ENCODE measurements at places on chromosomes 13 and 19.

DNA sequence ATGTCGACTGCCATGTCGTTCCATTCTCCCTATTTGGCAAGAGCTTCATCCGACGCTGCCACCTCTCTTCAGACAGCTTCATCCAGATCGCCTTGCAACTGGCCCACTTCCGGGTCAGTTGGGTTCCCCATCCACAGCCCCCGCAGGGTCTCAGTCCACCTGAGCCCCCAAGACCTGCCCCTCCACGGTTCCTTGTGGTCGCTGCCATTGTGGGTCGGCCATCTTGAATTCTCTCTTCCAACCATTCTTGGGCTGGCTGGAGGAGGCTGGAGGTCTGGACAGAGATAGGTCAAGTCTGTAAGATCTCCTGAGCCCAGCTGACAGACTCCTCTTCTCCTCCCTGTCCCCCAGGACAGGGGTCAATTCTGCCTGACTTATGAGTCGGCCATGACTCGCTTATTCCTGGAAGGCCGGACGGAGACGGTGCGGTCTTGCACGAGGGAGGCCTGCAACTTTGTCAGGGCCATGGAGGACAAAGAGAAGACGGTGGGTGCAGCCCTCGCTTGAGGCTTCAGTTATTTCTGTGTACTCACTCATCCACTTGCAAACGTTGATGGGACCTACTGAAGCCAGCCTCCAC is 19.5 kb downstream of the CPT1C start:
- no peak for DNase-seq

DNA sequence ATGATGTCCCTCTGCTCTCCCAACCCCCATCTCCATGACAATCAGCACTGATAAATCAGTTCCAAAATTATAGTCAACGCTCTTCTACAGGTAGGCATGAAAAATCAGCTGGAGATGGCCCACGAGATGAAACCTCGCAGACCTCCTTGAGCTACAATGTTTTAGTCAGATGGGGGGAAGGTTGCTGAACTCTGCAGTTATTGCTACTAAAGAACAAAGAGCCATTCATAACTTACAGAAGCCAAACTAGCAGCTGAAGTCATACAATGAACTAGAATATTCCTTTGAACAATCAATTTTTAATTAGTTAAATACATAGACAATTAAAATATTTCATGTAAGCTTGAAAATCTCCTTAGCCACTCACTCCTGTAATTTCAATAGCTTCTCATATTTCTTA is 179.2 kb downstream of the NHLRC3 start:
- no peak for DNase-seq

DNA sequence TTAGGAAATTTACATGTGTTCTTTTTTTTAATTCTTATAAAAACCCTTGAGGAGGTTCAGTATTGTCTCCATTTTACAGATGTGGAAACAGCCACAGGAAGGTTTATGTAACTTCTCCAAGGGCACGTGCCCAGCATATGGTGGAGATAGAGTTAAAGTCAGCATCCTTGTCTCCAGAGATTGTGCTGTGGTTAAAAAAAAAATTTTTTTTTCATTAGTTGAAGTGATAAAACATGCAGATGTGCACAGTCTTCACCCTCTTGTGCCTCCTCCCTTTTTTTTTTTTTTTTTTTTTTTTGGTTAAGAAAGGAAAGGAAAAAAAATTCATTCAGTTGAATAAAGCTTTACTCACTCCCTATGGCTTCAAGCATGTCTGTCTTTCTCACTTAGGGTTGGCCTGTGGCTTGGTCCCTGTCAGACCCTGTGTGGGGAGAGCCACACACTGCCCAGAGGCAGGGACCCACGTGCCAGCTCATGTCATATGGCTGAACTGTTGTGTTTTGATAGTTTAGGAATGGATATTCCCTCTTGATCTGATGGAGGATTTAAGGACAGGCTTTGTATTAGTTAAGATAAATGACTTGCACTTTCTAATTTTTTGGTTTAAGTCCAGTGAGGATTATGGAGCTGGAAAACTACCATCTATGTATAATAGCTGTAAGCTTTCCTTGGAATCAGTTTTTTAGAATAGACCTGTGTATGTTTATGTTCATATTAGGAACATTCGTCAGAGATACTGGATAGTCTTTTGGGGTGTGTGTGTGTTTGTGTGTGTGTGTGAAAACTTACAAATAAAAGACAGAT is 19.3 kb downstream of the RNASEH2B start:
- no peak for DNase-seq

DNA sequence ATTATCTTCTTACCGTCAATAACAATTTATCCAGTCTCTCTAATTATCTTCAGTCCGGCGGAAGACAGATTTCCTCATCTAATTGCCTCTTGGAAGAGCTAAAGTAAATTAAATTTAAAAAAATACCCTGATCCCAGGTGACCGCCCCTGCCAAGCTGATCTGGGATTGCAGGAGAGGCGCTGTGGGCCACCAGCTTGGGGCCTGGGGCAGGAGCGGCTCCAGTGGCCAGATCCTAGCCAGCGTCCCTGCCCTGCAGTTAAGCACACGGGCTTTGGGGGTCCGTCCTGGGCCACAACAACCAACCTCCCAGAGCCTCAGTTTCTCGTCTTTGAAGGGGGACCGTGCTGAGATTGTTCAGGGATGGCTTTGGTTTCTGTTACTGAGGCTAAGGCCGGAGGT is 12.4 kb upstream of the TMEM255B start:
- no peak for DNase-seq

DNA sequence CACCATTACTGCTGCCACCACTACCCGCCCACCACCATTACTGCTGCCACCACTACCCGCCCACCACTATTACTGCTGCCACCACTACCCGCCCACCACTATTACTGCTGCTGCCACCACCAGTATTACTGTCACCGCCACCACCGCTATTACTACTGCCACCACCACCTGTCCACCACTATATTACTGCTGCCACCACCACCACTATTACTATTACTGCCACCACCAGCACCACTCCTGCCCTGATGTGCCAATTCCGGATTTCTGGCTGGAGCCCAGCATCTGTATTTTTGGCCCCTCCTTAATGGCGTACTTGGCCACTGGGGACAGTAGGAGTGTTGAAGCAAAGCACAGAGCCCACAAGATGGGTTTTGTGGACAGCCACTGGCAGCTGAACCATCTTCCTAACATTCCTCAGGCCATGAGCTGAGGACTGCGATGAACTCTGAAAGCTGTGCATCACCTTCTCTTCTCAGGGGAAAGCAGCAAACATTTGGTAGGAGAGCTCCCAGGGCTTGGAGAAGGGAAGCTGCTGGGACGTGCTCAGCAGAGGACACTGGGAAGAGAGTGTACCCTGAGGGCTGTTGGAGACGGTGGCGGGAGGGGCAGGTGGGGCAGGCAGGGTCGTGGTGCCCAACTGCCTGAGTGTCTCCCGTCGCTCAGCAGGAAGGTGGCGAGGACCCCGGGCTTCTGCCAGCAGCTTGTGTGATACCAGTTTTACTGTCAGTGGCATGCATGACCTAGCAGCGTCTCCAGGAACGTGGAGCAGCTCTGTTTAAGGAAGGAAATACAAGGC is 23.0 kb downstream of the CUL4A start:
- no peak for DNase-seq

DNA sequence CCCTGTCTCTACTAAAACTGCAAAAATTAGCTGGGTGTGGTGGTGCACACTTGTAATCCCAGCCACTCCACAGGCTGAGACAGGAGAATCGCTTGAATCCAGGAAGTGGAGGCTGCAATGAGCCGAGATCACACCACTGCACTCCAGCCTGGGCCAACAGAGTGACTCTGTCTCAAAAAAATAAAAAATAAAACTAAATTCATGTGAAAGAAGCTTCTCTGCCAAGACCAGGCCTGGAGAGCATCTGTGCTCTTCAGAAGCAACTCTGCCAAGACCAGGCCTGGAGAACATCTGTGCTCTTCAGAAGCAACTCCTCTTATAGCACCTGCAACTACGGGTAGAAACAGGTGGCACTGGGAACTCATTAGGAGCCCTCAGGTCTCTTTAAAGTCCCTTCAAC is 37.7 kb downstream of the CRYL1 start:
- no peak for DNase-seq

DNA sequence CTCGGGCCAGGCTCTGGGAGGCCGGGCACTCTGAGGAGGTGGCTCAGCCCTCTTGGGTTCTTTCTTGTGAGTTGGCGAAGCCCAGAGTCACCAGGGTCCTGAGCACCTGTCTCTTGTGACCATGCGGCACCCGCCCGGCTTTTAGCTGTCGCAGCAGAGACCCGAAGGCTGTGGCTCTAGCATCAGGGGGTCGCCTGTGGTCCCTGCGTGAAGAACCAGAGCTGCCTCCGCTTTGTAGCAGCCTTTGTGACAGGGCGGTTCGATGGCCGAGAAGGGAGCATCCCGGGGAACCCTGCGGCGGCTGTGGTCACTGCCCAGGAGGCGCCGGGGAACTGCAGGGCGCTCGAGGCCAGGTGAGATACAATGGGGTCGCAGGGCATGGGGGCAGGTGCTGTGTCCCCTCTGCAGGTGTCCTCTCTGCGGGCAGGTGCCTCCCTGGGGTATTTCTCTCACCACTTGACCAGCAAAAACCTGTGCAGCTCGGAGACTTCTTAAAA is 10.4 kb downstream of the MCF2L start:
- no peak for DNase-seq

DNA sequence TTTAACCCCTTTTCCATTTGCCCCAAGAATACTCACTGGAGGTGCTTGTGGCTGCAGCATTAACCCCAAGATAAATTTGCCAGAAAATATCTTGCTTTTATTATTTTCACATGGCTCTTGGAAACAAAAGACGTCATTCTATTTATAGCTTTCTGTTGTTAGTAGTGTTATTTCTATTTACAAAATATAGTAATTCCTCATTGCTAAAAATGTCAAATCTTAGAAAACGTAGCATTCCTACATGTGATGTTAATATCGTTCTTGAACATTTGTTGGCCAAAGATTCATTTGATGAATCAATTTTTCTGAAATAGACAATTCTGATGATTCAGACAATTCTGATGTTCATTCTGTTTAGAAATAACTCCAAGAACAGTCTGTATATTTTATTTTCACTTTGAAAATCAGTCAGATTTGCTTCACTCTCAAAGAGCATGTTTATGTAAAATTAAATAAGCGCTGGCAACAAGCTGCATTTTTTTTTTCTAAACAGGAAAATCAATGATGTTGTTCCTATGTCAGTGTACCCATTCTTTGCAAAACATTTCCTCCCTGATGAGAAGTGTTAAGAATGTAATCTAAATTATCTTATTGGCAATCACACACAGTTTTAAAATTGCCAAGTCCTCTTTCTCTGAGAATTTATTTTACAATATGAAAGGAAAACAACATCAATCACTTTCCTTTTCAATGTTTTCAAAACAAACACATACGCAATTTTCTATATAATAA is 334.0 kb downstream of the KCTD12 start:
- DNase-seq: no peak

- DNase-seq: no peak
Observed at GRCh38 chr19:15296841-15297415, 35.4 kb downstream of the BRD4 start.

GRCh38 chr13:95128045-95128643 is 173.1 kb downstream of the ABCC4 start:
- no peak for DNase-seq

- DNase-seq: no peak
Observed at GRCh38 chr13:41905600-41906254, 55.2 kb downstream of the VWA8 start.

DNA sequence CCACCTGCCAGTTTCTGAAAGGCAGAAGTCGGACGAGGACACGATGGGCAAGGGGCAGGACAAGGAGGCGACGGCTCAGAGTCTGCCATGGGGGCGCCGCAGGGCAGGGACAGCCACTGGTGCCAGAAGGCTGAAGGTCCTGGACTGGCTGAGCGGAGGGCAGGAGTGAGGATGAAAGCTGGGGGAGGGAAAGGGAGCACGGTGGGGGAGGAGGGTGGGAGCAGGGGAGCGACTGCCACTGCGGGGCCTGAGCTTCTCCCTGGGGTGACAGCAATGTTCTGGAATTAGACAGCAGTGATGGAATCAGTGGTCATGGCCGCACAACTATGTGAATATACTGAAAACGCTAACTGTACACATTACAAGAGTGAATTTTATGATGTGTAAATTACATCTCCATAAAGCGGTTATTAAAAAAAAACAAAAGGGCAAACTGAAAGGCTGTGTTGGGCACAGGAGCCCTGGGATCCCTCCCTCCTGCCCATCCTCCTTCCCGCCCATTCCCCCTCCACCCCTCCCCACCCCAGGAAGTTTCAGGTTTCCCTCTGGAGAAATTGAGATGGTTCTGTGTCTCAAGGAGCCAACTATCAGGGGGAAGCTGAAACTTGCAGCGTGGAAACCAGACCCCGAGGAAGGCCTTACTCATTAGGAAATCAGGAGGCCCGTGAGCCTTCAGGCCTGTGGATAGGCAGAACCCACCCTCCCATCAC is 15.9 kb downstream of the MLLT1 start:
- DNase-seq: no peak

DNA sequence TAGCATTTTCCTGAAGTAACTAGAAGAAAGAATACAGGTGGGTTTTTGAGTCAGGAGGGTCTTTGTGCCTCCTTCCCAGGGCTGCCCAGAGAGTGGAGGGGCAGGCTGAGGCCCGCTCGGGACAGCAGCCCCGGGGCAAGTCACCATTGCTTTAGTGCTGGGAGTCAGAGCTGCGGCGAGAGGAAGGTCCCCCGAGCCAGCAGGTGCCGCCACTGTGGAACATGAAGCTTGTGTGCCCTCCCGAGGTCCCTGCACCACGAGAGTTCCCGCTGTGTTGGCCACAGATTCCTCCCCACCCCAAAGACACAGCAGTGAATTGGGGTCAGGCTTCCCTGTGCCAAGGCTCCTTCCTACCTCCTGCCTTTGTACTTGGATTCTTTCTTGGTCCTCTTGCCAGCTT is 50.9 kb upstream of the TEX29 start:
- no peak for DNase-seq

DNA sequence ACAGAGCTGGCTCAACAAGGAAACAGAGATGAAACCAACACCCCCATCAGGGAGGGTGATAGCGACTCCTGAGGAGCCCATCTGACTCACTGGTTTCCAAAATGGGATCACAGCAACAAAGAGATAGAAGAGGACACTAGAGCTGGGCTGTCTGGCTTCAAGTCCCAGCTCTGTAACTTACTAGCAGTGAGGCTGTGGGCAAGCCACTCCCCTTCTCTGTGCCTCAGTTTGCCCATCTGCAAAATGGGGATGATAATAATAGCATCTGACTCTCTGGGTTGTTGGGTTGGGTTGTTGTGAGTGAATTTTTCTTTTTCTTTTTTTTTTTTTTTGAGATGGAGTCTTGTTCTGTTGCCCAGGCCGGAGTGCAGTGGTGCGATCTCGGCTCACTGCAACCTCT is 14.3 kb downstream of the IGSF23 start:
- DNase-seq: no peak

- no peak for DNase-seq
Observed at GRCh38 chr13:111531505-111531904, 211.1 kb downstream of the TEX29 start.

- no peak for DNase-seq
Observed at GRCh38 chr19:32976223-32976805, 4.3 kb downstream of the FAAP24 start.

DNA sequence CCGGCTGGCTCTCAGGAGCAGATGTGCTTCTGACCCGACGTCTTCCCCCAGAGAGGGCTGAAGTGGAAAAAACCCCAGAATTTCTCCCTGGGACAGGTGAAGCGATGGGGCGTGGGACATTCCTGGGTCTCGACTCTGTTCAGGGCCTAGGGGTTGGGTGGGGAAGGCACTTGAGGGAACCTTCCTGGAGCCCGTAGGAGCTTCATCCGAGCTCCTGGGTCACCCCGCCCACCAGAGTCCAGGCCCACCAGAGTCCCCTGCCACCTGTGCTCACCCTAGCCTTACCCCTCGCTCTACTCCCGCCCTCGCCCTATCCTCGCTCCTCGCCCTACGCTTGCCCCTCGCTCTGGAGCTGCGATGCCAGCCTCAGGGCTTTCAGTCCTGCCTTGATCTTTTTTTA is 23.2 kb downstream of the EPN1 start:
- DNase-seq: peak; percentile 42

Data from left forelimb (tissue), 1 donor.